ENCODE measurements at places on chromosomes 3 and 15.

DNA sequence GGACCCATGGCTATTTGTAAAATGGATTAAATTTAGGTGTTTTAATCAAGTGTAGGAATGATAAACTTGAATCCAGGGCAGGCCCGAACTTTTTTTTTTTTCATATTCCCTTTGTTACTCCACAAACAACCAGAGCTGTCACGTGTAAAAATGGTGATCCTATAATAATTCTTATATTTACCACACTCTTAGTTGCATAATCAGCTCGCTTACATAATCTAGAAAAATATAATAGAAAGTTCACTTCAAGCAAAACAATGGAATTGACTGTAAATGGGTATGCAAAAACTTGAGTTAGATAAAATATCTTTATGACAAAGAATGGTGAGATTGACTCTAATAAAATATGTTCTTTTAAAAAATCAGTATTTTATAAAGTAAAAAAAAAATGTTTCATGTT is 2.1 kb upstream of the PAQR9 start:
- DNase-seq = no peak

DNA sequence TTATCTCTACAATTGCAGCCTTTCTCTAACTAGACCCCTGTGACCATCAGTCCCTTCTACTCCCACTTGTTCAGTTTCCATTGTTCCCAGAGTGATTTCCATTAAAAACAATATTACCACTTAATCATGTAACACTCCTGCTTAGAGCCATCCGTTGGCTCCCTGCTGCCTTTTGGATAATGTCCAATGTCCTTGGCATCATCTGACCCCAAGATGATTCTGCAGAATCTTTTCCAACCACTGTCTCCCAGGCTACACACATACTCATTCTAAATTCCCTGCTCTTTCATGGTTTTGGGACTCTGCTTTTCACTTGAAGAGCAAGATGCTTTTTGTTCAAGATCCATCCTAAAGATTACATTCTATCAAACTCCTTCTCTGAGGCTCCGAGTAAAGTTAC is 7.1 kb downstream of the KCNH8 start:
- no peak for DNase-seq

GRCh38 chr3:194137008-194137505 is 1.1 kb downstream of the HES1 start:
- DNase-seq = peak; percentile 56

DNA sequence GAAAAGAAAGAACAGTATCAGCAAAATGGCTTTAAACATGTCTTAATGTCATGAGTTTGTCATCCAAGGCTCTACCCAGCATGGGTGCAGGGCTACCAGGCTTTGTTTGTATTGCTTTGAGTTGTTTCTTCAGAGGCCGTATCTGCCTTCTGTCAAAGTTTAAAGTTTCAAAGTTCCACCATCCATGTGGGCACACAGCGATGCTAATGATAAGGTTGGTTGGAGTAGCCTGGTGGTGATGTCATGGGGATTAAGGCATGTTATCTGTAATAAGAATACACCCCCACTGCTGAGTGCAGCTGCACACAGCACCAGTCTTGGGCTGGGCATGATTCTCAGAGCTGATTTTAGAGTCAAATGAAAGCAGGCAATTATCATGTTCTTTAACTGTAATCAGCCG is 72.0 kb upstream of the LRTM1 start:
- no peak for DNase-seq

DNA sequence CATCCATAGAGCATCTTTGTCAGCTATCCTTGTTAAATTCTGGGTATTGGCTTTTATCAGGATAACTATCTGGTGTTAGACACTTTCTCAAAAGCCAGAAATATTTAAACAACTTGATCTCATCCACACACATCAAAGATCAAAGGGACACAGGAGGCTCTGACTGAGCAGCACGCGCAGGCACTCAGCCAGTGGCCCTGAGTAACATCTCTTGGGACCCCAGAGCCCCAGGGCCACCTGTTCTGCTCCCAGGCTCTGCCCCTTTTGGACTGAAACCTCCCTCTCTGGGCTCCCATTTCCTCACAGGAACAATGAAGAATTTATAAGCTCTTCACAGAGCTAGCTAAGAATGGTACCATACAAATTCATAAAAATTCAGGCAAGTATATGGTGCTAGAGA is 16.1 kb downstream of the ATP10A start:
- no peak for DNase-seq

DNA sequence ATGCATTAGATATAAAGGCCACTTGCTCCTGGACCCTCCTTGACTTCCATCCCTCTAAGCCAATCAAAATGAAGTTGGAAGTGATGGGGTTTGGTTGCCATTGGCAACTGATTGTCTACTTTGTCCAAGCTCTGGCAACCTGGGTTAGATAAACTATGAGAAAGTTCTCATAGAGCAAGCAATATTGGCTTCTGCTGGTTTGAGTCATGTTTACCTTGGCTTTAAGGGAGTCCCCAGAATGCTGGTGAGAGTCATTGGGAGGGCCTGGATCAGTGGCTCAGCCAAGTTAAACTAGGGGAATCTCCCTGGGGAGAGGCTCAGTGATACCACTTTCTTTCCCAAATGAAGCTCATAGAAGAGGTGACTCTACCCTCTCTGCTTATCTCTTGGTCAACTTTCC is 176.3 kb upstream of the ROPN1 start:
- peak; percentile 42 for DNase-seq

- DNase-seq = no peak
Measured at GRCh38 chr3:71701251-71701762, 23.9 kb downstream of the EIF4E3 start.

GRCh38 chr3:191348098-191348497 is 17.8 kb upstream of the UTS2B start:
- no peak for DNase-seq

DNA sequence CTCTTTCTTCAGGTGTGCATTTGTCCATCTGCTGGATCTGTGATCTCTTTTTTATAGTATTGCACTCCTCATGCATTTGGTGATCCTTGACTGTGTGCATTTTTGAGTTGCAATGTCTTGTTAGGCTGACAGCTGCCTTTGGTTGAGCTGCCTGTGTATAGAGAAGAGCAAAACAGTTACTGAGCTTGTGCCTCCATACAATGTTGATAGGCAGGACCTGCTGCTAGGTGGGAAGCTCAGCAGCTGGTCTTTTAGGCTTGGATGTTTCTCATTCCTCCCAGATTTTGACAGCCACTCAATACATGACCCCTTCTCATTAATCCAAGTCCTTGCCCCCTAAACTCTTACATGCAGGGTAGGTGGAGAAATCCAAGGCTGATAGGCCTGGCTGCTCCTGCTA is 74.8 kb upstream of the PIAS1 start:
- no peak for DNase-seq

GRCh38 chr3:20040548-20041196 is 426 bp downstream of the KAT2B start:
- peak; percentile 76 for DNase-seq

- no peak for DNase-seq
Measured at GRCh38 chr3:63582943-63583500, 69.5 kb upstream of the SNTN start.

- DNase-seq = no peak
Measured at GRCh38 chr3:15266510-15267376, 60.7 kb downstream of the CAPN7 start.

DNA sequence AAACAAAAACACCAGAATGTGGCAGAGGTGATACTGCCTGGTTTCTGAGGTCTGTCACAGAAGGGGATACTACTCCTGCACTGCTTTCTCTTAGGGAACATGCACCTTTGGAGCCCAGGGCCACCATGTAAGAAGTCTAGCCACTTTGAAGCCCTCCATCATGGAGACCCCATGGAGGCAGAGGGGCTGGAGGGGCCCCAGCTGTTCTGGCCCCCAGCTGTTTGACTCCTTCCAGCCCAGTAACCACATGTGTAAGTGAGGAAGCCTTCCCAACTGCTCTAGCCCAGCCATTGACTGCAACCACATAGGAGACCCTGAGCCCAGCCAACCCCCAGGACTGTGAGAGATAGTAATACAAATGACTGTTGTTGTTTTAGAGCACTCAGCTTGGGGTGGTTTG is 9.0 kb upstream of the IGDCC4 start:
- DNase-seq = no peak

DNA sequence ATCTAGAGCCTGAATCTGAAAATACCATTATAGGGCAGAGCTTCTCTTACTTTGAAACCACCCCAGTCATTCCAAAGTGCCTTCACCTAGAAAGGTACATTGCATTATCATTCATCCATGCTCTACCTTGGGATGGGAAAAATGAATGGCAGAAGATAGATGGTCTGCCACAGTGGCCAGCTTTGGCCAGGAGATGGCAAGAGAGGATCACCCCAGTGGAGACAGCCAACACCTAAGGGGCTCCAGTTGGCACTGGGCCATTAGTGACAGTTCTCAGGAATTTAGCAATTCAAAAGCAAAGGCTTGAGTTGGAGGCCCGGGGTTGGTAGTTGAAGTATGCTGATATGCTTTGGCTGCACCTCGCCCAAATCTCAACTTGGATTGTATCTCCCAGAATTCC is 253.6 kb upstream of the MRPL3 start:
- DNase-seq = no peak

GRCh38 chr3:125186261-125186787 is 26.2 kb downstream of the SLC12A8 start:
- peak; percentile 43 for DNase-seq

GRCh38 chr3:58989163-58989562 is 60.7 kb downstream of the CFAP20DC start:
- DNase-seq = no peak

- DNase-seq = peak; percentile 55
Measured at GRCh38 chr3:143084856-143085731, 34.5 kb upstream of the CHST2 start.

DNA sequence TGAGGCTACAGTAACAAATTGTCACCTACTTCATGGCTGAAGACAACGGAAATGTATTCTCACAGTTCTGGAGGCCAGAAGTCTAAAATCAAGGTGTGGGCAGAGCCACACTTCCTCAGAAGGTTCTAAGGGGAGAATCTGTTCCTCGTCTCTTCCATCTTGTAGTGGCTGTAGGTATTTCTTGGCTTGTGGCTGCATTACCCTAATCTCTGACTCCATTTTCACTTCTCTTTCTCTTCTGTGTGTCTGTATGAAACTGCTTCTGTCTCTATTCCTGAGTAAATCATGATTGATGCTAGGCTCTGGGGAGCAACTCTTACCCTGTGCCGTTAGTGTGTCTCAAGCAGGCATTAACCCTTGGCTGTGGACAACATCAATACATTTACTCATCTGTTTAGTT is 164.7 kb downstream of the SQOR start:
- no peak for DNase-seq

DNA sequence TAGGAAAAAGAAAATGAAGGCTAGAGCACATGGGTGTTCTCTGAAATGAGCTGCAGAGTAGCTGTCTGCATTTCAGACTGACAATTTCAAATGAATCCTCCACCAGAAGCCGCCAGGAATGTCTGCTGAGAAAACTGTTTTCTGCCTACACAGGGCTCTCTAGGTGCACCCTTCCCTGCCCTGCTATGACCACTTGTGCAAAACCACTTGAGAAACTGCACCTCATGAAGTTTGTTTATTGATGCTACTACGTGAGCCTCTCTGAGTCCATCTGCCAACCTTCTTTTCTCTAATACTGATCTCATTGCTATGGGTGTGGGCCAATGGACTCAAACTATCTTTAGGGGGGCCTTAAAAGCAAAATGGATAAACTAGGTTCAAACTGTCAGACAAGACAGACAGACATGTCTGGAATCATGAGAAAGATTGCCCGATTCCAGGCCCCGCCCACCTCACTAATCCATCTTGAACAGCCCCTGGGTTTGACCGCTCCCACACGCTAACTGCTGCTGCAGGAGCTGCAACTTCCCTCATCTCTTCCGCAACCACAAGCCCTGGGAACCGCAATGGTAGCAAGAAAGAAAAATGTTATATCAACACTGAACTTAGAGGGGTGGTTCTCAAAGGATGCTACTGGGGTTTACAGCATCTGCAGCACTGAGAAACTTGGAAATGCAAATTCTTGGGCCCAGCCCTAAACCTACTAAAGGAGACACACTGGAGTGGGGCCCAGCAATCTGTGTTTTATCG is 9.0 kb upstream of the CD47 start:
- DNase-seq = no peak

DNA sequence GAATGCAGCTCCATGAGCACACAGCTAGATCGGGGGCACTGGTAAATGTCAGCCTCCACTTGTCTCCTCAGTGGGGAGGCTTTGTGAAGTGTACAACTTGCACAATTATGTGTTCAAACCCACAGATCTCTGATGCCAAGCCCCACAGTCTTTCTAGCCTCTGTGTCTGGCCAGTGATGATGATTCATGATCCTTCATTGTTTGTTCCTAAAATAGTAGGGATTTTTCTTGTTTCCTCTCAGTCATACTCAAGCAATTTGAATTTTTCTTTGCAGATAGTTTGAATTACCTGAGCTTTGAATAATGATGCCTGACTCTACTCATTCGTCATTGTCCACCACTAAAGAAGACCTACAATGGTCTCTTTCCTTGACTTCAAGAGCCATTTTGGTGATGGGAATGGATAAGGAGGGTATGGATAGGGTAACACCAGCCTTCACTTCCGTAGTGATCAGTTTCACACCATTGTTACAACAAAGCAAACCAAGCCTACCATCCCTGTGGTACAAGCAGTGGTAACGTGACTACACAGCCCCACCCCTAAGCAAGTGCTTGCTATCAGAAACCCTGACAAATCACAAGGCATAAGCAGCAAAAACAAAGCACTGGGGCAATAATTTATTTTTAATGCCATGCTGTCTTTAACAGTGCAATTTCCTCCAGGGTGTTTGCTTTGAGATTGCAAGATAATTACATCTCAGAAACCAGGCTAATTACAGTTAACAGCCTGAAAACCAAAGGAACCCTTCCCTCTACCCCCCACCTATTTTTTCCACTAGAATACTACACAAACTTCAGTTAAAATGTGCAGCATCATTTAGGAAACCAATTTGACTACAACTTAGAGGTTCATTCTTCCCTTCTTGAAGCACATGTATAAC is 114.1 kb upstream of the PPP2R3A start:
- DNase-seq = peak; percentile 55

DNA sequence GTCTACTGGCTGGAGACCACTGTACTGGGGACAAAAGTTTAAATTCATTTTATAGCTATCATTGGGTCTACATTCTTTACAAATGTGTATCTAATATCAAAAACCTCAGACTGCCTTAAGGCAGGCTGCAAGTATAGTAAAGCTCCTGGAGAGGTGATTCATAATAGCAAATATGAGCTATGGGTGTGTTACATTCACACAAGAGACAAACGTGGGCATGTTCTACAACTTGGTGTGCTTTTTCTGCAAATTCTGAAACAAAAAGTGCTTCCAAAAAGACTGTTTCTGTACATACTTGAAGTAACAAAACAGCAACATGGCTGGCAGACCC is 1101.4 kb downstream of the ROBO1 start:
- DNase-seq = peak; percentile 32

- no peak for DNase-seq
Measured at GRCh38 chr3:167852216-167852615, 116.7 kb downstream of the SERPINI1 start.
